ENCODE measurements at places on chromosomes 2 and 18. TPM values are rescaled to one million over a fixed set of nuclear protein-coding genes. Genes with fewer than 3 reads are reported as not detected.

DNA sequence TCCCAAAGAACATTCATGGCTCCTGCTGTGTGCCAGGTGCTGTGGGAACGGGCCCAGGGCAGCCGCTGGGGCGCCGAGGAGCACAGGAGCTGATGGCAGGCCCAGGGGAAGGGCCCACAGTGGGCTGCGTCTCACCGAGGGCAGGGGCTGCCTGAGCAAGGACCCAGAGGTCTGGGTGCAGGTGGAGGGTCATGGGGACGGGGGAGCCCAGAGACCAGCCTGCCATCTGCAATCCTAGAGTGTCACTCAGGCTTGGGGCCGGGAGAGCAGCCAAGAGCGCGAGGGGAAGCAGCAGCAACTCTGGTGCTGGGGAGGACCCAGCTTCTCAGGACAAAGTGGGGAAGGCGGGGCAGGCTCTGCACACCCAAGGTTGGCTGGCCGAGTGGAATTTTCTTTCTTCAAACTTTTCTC, 207.4 kb downstream of the HDAC4 start:
- DNase-seq = no peak

Gene MATN3
- 1.3 TPM for total RNA-seq

DNA sequence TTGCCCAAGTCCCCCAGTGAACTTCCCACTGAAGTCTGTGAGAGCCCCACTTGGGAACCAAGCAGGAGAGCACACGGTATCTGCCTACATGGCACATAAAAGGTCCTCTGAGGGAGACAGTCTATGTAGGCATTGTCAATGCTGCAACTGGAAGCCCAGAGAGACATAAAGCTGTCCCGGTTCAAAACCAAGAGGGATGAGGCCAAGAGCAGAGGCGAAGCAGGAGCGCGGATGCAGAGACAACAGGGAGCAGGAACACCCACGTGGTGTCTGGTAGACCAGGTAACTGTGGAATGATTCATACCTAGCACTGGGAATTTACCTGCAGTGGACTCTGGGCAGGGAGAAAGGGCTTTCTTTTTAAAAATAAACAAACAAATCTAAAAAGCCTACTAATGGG, 233.1 kb upstream of the SOX11 start:
- no peak for DNase-seq

Gene ALMS1
- total RNA-seq = 48.1 TPM

DNA sequence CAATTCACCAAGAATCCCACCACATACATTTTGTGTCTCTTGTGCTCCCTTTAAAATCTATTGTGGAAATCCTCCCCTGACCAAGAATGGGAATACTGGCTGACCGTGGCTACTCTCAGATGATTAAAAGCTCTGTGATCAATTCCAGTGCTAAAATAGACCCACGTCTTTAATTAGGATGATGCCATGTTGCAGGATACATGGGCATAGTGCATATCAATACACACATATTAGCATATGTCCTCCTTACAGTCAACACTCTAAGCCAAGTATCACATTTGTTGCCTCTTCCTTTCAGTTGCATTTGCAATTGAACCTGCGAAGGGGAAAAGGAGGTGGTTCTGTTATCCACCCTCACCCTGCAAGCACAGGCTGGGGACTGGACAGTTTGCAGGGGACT, 41.8 kb downstream of the SPP2 start:
- DNase-seq = no peak

- DNase-seq = no peak
These were observed 148.0 kb downstream of the ASB1 start for GRCh38 chr2:238574490-238575271.

DNA sequence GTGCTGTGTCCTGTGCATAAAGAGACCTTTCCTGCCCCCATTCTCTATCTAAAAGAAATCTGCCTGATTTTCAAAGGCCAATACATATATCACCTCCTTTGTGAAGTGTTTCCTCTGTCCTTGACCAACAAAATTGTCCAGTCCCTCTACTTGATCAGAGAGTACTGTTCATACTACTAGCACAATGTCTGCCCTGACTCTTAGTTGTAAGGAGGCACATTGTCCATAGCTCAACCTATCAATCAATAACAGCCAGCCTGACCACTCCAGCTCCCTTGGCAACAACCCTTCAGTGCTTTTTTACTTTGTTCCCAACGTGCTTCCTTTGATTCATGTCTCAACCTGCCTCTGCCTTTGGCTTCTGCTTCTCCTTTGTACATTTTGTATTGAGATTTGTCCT, 398.9 kb downstream of the TRIB2 start:
- DNase-seq = no peak

- no peak for DNase-seq
These were observed 308.6 kb downstream of the PIEZO2 start for GRCh38 chr18:10840743-10841142.

DNA sequence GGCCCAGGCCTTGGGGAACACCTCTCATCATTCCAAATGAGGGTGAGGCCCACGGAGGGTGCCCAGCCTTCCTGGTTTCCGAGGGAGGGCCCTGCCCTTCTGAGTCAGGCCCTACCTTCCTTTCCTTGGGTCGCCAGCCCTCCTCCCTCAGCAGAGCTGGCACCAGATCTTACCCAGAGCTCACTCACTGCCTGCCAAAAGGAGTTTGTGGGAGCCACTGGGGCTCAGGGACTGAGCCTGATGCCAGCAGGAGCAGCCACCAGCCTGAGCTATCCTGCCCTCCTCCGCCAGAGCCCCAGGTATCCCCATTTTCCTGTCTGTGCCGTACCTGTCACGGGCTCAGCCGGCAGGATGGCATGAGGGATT, 64.1 kb downstream of the NRP2 start:
- DNase-seq = no peak

Gene PIEZO2
- 17.0 TPM for total RNA-seq

DNA sequence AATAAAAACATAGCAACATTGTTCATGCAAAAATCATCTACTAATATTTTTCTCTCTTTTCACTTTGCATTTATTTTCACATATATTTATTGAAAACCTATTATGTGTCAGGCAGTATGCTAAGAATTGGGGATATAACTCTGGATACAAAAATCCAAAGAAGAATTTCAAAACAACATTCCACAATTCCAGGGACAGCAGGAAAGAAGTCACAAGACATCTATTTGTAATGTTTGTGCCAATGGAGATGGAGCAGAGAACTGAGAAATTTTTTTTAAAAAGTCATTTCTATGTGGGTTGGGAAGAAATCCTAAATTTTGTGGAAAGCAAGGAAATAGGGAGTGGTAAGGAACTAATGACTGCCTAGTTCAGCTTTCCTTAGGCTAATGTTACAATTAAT, 128.6 kb upstream of the TLK1 start:
- DNase-seq = no peak

- DNase-seq = no peak
These were observed 25.5 kb upstream of the IHH start for GRCh38 chr2:219086196-219086595.

GRCh38 chr2:20990442-20991430, 53.1 kb downstream of the APOB start:
- DNase-seq = no peak

DNA sequence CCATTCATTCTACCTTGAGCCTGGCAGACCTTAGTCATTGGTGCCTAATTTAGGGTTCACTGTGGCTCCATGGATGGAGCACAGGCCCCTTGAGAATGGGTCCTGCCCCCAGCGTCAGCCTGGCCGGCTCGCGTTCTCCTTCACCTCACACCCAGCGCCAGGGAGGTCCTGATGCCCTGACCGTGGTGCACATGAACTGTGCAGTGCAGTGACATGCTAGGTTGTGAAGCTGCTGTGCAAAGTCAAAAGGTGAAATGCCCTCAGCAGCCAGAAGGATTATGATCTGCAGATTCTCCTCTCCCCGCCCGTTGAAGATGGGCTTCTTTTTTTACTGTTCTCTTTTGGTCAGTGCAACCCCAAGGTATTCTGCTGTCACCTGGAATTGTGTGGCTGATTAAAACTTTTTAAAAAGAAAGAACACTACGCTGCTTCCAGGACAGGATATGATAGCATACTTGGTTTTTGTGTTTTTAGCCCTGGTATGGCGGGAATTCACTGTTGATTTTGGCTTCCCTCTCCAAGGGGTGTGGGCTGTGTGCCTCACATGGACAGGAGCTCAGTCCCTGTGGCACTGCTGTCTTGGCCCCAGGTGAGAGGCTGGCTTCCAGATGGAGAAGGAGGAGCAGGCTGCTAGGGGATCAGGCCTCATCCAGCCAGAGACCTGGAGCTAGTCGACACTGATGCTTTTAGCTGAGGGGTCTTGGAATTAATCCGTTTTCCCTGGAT, 49.4 kb upstream of the MCFD2 start:
- DNase-seq = no peak

- DNase-seq = no peak
These were observed 189.9 kb upstream of the TWIST2 start for GRCh38 chr2:238658054-238658407.
